ENCODE measurements at places on chromosomes 12 and 14.

DNA sequence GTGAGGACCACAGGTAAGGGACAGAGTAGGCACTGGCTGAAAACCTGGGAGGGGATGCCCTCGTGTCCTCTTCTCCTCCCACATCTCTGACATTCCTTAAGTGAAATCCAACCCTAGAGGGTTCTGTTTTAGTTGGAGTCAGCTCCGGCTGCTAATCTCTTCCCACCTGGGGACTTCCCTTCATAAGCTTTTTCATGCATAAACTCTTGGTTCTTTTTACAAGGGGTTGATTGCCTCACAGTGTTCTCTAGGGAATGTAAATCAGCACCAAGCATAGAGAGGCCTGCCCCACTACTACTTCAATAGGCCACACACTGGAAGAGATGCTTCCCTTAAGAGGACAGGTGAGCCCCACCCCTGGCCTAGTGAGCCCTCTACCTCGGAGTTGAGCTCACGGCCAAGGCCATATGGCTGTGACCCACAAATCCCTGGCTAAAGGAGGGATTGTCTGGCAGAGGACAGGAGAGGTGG is 3.2 kb upstream of the SYNDIG1L start:
- no peak for DNase-seq

GRCh38 chr12:94098466-94098865 is 49.9 kb upstream of the PLXNC1 start:
- DNase-seq: no peak

DNA sequence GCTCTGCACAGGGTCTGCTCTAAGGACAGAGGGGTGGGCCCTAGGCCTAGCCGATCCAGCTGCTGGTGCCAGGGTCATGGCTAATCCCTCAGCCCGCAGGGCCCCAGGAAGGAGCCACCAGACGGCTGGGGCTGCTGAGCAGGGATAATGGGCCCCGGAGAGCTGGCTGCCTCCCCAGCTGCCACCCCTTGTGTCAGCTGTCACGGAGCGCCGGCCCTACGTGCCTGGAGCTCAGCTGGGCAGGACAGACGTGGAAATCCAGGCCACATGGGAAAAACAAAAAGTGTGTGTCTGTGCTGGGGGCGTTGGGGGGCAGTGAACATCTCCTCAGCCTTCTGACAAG is 36.2 kb downstream of the CHGA start:
- DNase-seq: no peak

DNA sequence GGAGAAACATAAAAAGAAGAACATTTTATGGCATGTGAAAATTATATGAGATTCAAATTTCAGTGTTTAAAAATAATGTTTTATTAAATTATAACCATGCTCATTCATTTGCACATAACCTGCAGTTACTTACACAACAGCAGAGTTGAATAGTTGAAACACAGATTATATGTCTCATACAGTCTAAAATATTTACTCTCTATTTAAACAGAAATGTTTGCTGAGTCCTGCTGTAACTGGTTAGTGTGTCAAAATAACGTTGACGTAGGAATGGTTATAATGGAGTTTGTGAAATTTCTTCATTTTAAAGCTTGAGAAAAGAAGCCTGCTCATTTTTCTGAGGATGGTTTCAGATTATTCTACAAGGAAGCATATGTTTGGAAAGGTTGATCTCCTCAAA is 196.5 kb upstream of the GARIN2 start:
- DNase-seq: no peak

GRCh38 chr12:58174316-58174715 is 232.9 kb downstream of the ATP23 start:
- DNase-seq: no peak

DNA sequence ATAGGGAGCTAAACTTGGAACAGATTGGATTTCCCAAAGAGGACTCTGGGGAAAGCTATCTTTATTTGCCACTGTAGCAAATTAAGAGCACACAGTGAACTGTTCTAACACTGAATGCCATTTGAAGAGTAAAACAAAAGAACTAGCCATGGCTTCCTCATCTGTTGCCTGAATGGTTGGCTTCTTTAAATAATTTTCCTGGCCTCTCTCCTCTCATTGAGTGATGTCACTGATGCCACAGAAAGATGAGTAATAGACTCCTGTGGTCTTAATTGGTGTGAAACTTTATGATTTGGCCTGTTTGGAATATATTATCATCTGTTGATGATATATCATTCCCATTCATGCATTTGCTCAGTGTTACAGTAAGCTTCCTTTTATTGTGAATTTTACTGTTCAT is 42.5 kb downstream of the WDR20 start:
- DNase-seq: no peak

- no peak for DNase-seq
These were observed 131.0 kb downstream of the TMEM132D start for GRCh38 chr12:129772501-129773493.

DNA sequence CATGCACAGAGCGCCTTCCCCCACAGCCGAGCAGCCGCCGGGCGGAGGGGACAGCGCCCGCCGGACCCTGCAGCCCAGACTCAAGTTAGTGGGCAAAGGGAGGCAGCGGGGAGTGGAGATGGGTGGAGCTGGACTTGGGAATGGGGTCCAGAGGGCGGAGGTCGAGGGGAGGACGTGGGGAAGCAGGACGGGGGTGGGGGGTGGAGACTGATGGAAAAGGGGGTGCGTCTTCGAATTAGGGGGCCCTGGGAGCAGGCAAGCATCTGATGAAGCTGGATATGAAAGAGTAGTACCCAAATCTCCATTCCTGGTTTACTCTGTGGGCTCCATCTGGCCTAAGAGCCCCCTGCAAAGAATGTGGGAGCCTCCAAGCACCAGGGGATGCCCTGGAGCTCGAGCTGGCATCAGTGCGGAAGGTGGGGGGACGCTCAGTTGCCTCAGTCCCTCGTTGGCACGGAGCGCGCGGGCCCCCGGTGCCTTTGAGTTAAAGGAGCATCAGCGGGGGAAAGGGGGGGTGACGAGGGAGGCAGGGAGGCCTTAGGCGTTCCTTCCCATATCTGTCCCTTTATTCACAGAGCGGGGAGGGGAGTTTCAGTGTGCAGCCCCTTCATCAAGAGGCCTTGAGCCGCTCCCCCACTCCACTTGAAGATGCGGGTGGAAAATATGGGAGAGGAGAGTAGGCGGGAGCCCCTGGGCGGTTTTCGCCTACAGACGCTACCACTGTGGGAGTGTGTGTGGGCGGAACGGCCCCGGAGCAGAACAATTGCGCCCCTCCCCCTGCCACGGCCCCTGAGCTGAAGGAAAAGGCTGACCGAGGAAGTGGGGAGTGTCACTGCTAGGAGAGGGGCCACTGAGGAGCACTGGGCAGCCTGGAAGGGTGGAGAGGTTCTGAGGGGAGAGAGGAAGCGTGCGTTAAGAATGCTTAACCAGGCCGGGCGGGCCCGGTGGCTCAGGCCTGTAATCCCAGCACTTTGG is 644 bp downstream of the NAB2 start:
- no peak for DNase-seq

GRCh38 chr14:94770251-94770749 is 387 bp upstream of the GSC start:
- DNase-seq: no peak

GRCh38 chr12:63843254-63843720 is 1.2 kb upstream of the SRGAP1 start:
- no peak for DNase-seq

- no peak for DNase-seq
These were observed 179.4 kb downstream of the ESR2 start for GRCh38 chr14:64114796-64115195.

DNA sequence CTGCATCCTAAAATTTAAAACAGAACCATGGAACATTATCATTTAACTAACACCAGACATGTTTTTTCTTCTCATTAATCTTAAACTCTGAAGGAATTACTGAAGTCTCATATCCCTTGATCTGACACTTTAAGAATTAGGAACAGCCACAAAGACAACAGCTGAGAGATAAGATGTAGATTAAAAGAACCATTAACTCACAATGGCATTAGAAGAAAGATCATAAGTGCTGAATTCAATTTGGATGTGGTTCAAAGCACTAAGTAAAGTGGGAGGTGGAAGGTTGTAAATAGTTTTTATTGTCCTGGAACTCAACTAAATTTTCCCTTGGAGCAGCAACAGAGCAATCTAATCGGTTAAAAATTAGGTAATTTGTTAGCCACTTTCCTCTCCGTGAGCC is 199.0 kb upstream of the ATP2B1 start:
- no peak for DNase-seq

DNA sequence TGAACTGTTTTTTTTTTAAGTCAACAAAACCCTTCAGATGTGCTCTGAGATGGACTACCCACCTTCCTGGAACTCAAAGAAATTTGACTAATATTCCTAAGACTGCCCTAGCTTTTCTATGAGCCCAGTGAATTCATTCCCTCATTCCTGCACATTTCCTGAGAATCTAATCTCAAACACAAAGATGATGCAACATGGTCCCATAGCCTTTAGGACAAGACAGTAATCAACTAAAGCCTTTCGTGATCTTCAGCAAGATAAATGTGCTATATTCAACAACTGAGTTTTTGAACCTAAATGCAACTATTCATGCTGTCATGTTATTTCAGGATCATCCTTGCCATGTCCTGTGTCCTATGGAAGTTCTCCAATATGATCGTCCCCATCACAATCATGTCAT is 5.0 kb downstream of the SETD3 start:
- no peak for DNase-seq

DNA sequence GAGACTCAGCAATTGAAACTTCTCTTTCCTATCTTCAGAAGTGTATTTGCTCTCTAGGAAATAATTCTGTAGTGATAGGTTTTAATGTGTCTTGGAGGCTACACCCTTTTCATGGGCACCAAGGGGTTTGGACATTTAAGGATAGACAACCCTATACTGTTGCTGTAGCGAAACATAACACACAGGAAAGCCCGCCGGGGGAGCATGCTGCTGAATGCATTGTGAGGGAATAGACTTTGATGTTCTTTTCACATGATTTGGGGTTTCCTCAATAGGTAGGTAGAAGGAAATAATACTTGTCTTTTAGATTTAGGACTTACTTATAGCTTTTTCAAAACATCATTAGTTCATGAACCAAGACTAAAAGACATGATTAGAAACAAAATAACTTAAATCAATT is 97.0 kb downstream of the PELI2 start:
- no peak for DNase-seq

DNA sequence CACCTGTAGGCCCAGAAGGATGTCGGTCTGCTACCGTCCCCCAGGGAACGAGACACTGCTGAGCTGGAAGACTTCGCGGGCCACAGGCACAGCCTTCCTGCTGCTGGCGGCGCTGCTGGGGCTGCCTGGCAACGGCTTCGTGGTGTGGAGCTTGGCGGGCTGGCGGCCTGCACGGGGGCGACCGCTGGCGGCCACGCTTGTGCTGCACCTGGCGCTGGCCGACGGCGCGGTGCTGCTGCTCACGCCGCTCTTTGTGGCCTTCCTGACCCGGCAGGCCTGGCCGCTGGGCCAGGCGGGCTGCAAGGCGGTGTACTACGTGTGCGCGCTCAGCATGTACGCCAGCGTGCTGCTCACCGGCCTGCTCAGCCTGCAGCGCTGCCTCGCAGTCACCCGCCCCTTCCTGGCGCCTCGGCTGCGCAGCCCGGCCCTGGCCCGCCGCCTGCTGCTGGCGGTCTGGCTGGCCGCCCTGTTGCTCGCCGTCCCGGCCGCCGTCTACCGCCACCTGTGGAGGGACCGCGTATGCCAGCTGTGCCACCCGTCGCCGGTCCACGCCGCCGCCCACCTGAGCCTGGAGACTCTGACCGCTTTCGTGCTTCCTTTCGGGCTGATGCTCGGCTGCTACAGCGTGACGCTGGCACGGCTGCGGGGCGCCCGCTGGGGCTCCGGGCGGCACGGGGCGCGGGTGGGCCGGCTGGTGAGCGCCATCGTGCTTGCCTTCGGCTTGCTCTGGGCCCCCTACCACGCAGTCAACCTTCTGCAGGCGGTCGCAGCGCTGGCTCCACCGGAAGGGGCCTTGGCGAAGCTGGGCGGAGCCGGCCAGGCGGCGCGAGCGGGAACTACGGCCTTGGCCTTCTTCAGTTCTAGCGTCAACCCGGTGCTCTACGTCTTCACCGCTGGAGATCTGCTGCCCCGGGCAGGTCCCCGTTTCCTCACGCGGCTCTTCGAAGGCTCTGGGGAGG is at the start of gene LTB4R:
Gene LTB4R (plus strand): TSS at position 857 of the 959 bp plus-strand sequence. CDS start 4,150 bp downstream, outside the sequence.
- DNase-seq: no peak

DNA sequence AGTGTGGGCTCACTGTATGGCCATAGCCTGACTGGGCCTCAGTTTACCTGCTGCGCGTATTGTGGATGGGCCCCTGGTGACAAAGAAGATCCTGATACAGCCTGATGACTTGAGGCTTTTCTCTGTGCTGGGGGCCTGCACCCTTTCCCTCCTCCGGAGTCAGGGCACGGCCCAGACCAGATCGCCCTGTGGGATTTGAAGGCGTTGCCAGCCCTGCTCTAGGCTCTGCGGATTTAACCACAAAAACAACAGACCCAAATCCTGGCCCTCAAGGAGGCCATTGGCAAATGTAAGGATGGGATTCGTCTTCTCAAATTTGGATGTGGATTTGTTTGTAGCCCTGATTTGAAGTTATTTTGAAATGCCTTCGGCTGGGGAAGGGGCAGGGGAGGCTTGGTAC is 195.8 kb downstream of the TSPAN9 start:
- no peak for DNase-seq

DNA sequence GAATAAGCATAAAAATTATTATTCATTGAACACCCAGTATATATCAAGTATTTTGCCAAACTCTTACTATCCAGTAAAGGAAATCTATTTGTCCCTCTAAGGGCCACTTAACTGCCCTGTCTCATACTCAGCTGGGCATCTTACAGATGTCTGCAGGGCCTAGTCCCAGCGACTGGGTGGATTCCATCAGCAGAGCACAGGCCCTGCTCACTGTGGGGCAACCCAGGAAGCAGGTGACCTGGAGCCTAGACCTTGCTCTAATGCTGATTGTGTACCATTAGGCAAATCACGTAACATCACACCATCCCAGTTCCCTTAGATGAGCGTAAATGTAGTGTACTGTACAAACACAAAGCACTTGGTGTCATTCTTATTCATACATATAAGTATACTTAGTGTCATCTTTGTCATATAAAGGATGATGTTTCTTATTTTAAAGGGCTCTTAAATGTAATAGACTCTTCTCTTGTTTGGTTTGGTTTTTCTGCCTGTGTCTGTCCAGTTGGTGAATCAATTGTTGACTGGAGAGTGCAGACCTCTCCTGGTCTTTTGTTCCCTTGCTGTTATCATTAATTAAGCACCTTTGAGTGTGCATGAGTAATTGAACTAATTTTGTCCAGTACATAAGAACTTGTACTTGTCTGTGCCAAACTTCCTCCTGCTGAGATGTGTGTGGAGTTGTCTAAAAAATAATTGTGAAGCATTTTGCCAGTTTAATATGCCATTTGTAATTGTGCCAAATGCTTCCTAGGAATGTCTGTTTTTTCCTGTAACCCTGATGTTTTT is 49.3 kb downstream of the RAB35 start:
- no peak for DNase-seq

GRCh38 chr12:22979854-22980469 is 355.0 kb downstream of the ETNK1 start:
- no peak for DNase-seq

DNA sequence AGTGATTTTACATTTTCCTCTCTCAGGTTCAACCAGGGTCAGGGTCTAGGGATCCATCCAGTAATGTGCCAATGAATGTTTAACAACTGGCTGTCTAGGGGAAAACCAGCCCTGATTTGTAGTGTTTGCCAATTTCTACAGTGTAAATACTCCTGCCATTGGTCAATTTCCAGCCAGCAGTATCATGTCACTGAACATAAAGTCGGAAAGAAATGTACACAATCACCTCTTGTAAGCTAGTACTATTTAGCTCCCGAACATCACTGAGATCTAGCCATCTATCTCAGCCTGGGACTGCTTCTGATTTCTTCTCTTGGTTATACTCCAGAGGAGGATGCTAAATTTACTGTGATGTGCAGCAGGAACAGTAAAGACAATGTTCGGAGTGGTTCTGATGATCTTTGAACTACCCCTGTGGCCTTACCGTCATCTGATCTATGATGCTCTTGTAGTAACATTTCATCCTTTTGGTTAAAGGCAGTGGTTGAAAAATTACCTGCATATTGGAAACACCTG is 36.7 kb upstream of the EGLN3 start:
- DNase-seq: no peak

Data from stimulated activated CD4-positive, alpha-beta T cell treated with anti-CD3 and anti-CD28 coated beads, TNF-alpha, amount 100 ng/mL, for 1 hour (primary cell).